ENCODE measurements at places on chromosomes 11 and 22.

DNA sequence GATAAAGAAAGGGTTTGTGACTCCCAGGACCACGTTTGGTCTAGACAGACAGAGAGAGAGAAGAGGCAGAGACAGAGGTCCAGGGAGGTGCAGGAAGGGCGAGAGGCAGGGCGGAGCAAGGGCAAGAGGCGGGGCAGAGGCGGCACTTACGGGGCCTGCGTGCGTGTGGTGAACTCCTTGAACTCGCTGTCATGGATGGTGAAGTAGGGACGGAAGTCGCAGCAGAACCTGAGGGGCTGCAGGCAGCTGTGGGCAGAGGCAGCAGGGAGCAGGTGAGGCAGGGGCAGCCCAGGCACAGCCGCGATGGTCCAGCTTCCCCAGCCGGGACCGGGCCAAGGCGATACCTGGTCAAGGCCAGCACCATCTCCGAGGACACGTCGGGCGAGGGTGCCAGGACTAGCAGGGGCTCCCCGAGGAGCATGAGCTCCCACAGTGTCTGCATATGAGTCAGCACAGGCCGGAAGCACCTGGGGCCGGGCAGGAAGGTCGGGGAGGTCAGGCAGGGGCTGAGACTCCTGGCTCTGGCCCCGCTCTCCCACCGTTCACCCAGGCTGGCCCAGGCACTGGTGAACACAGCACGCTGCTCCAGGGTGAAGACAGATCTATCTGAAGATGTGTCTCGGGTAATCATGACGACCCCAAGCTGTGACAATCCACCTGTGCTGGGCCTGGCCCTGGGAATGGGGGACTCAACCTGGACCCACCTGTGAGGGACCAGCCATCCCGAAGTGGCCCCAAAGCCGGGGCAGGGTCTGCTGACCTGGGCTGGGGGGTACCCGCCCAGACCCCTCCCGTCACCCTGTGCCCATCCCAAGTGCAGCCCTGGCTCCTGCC is 7.2 kb upstream of the PLXNB2 start:
- DNase-seq, result peak; percentile 63

DNA sequence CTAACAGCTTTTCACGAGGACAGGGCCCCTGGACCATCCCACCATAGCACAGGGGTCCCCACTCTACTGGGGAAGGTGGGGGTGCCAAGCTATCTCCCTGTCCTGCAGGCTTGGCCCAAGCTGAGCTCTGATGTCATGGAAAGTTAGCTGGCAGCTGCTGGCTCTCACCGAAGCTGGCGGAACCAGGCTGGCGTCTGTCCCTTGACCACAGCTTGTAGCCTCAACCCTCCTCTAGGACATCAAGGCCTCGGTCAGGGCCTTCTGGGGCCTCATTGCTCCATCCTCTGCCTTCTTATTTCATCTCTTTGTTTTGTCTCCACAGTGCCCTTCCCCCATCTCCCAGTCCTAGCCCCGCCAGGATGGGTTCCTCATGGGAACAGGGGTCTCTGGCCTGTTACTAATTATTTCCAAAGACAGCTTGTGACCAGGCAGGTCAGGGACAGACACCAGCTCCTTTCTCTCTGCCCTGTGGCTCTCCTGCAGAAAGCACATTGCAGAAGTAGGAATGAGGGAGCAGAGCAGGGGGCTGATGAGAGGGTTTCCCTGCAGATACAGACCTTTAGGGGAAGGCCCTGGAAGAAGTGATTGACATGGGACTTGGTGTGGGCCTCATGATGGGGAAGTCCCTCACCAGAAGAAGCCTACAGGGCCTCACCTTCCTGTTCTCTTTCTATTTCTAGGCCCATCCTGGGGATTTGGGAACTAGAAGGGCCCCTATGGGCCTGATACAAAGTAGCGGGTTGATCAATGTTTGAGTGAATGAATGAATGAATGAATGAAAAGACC is 97.5 kb upstream of the ALX4 start:
- no peak for DNase-seq

- DNase-seq, result no peak
These were observed 18.5 kb downstream of the RELT start for GRCh38 chr11:73394416-73395296.

GRCh38 chr11:67266449-67267187 is at the start of gene GRK2:
Gene GRK2 (plus strand): TSS chr11:67266473. CDS start chr11:67266700, 227 bp downstream.
- DNase-seq, result no peak

- no peak for DNase-seq
These were observed 27.3 kb upstream of the L3MBTL2 start for GRCh38 chr22:41177622-41178424.

DNA sequence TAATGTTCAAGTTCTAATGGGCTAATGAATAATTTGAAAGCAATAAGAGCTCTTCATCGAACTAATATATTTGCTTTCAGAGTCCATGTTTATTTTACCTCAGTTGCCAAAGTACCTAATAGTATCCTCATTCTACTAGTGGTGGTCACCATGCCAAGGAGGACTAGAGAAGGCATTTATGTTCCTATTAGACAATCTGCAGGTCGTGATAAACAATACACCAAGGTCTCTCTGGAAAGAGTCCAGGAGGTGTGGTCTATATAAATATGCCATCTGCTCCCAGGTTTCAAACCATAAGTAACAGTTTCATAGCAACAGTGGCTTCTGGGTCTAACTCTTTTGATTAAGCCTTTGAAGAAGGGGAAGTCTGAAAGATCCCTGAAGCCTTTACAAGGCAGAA is 42.9 kb downstream of the ARFGAP3 start:
- no peak for DNase-seq

DNA sequence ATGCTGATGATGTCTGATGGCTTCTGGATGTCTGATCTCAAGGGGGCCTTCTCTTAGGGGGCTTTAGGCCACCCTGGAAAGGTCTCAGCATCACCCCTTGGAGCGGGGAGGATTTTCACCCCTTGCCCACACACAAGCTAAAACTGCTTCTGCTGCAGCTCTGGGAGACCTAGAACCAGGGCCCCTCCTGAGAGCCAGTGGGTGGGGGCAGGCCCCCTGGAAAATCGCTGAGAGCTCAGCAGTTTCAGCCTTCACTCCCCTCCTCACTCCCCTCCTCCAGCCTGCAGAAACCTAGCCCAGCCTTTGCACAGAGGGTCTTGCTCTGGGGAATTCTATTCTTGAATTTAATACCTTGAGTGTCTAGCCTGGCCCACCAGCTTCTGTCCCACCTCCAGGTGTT is 17.2 kb downstream of the CD6 start:
- DNase-seq, result no peak

- DNase-seq, result no peak
These were observed 8.1 kb upstream of the KRTAP5-10 start for GRCh38 chr11:71557257-71557656.

Measured in stimulated activated CD8-positive, alpha-beta memory T cell treated with anti-CD3 and anti-CD28 coated beads, Interleukin-7, amount 100 ng/mL, for 4 hours (primary cell).